ENCODE measurements at places on chromosomes 5 and 9.

DNA sequence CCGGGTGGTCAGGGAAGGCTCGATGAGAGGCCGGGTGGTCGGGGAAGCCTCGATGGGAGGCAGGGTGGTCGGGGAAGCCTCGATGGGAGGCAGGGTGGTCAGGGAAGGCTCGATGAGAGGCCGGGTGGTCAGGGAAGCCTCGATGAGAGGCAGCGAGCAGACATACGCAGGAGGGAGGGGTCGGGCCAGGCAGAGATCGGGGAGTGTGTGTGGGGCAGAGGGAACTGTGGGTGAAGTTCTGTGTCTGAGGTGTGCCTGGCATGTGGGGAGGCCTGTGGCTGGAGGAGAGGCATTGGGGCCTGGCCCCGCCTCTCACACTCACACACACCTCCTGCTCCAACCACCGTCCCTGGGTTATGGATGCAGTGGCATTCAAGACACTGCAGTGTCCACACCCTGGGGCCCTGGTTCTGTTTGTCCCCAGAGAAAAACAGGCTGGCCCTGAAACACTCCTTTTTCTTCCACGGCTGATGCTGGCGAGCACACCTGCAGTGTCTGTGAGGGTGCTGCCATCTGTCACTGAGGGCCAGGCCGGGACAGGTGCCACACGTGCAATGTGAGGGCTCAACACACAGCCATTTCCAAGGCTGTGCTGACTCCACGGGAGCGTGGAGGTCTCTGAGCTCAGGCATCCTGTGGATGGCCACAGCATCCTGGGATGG lies 6.5 kb upstream of the PLEKHG4B start:
- no peak for DNase-seq

DNA sequence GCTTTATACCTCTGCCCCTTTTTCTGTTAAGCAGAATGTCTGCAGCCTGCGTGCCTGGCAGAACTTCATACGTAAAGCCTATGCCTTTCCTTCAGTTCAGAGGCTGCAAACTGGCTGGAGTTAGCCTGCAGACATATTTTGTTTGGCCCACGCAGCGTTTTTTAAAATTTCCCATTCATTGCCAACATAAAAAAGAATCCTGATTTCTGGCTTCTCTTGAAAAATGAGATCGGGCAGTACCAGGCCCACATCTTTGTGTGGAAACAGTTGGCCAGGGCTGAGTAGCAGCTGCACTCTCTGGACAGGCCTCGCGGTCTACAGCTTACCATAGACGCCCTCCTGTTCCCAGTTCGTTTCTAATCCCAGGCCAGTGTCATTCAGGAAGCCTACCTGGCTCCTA lies 104.4 kb downstream of the SMARCA2 start:
- DNase-seq, result no peak

GRCh38 chr5:59562756-59563389 lies 330.7 kb downstream of the PDE4D start:
- DNase-seq, result peak; percentile 3

DNA sequence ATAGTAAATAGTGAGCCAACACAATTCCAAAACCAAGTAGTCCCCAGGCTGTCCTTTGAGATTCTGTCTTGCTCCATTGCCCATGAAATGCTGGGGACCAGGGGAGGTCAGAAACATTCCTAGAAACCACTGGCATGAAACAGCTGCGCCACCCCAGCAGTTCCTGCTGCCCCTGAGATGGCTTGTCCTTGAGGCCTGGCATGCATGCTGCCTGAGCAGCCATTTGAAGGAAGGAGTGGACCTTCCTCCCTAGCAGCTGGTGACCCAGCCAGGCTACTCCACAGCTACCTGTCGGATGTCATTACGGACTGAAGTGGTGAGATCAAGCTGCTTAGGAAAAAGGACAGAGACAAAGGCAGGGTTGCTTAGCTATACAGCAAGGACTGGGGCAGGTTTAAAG lies 260.6 kb downstream of the DENND1A start:
- no peak for DNase-seq

DNA sequence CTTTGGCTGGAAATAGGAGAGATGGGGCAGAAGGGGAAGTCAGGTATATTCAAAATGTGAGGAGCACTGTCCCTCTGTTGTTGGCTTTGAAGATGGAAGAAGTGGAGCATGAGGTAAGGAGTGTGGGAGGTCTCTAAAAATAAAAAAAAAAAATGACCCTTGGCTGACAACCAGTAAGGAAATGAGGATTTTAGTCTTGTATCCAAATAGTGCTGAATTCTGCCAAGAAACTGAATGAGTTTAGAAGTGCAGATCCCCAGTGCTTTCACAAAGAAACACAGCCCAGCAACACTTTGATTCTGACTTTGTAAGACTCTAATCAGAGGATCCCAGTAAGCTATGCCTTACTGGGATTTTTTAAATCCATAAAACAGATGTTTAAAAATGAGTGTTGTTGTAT lies 367.9 kb downstream of the CYLC2 start:
- no peak for DNase-seq

GRCh38 chr5:42611437-42611836 lies 145.2 kb upstream of the CCDC152 start:
- DNase-seq, result no peak

- no peak for DNase-seq
Measured at GRCh38 chr5:138033907-138034306, 1.0 kb upstream of the FAM13B start.

- no peak for DNase-seq
Measured at GRCh38 chr9:116716438-116716837, 29.3 kb downstream of the TRIM32 start.

DNA sequence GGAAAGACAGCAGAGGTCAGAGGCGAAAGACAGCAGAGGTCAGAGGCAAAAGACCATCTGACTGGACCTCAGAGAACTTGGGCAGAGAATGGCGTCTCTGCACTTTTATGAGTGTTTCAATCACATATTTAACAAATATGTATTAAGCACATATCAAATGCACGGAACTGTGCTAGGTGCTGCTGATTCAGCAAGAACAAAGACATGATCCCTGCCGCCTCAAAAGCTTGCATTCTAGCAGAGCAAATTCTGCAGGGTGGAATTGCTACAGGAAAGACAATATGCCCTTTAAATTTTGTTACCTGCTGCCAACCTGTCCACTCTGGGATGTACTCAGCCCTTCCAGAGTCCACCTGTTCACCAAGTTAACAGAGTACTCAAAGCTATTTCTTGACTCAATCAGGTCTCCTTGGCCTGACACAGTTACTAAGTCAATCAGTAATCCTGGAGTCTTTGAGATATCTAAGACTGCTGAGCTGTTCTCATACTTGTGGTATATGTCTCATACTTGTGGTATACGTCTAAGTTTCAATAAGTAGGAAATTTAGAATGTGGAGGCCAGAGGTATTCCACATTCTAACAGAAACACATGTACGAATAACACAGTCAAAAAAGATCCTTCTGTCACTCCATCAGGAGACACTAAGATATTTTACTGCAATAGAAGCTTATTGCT lies 131.8 kb downstream of the GNAQ start:
- DNase-seq, result no peak

DNA sequence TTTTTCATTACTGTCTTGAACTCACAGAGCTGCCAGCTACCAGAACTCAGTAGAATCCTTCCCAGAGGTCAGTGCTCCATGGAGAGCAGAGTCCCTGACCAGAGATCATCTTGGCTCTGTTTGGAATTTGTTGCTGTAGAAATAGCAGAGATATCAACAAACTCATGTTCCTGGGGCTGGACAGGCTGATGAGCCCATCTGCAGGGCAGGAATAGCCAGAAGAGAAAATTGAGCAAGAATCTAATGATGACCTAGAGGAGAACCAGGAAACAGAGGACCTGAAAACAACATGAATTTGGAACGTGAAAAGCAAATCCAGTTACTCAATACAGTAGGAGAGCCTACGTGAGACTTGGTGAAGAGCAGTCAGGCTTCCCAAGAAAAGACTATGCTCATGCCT lies 437.8 kb downstream of the PLK2 start:
- no peak for DNase-seq

DNA sequence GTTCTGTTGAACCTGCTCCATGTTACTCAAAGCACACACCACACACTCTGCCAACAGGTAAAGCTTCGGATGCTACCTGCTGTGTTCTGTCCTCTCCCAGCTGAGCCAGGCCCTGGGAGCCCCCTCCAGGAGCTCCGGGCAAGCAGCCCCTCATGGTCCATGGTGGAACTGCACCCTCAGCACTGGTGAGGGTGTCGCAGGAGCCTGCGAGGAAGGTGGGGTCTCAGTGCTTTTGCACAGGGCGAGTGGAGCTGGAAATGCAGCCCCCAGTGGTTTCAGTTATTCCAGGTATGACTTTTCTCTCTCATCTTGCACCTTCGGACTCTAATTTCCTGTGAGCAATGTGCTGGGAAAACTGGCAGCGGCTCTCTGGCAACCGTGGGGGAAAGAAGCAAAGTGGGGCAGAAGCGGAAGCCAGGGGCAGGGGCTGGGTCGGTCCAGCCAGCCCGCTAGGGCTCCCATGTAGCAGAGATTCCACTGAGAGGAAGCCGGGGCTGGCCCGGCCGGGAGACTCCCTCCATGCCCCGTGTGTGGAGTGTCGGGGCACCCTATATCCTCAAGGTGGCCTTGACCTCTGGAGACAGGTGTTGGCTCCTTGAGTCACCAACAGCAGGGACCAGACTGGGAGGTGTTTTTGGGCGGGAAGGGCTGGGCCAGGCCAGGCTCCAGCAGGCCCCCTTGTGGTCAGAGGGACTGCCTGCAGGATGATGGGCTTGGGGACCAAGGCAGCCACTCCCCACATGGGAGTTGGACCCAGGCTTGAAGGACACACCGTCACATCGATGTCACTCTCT lies 75.6 kb upstream of the PRSS3 start:
- DNase-seq, result peak; percentile 12

- no peak for DNase-seq
Measured at GRCh38 chr5:111296570-111296969, 72.4 kb downstream of the CAMK4 start.

DNA sequence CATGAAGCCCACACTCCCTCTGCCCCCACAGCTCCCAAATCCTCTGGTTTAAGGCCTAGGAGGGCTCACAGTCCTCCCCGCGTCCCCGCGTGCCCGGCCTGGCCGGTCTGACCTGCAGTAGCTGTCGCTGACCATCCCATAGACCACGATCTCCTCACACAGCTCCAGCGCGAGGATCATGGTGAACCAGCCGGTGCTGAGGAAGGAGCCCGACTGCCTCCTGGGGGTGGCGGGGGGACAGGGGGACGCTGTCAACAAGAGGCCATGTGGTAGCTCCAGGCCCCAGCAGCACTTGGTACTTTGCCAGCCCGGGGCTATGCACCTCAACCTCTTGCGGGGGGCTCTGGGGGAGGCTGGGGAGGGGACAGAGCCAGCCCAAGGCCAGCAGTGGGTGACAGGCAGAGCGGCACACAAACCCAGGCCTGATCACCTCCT lies 7.0 kb downstream of the ST6GALNAC4 start:
- DNase-seq, result no peak

GRCh38 chr9:1233568-1233967 lies 183.4 kb downstream of the DMRT2 start:
- no peak for DNase-seq

- no peak for DNase-seq
Measured at GRCh38 chr9:106930477-106930876, 67.5 kb downstream of the ZNF462 start.

DNA sequence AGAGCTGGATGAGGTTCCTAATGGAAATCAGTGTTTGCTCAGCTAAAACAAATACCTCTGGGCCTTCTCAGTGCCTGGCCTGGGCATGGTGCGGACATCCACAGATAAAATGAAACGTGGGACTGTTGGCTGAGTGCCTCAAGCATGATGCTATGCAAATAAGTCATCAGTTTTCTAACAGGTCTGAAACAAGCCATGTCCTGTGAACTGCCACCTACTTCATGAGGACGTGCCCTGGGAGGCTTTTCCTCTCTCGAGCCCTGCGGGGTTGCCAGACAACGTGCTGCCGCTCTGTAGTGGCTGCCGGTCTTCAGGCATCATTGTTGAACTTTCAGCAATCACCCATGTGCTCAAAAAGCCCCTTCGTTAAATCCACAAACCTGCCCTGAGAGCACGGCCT lies 240.4 kb upstream of the IRX2 start:
- no peak for DNase-seq

DNA sequence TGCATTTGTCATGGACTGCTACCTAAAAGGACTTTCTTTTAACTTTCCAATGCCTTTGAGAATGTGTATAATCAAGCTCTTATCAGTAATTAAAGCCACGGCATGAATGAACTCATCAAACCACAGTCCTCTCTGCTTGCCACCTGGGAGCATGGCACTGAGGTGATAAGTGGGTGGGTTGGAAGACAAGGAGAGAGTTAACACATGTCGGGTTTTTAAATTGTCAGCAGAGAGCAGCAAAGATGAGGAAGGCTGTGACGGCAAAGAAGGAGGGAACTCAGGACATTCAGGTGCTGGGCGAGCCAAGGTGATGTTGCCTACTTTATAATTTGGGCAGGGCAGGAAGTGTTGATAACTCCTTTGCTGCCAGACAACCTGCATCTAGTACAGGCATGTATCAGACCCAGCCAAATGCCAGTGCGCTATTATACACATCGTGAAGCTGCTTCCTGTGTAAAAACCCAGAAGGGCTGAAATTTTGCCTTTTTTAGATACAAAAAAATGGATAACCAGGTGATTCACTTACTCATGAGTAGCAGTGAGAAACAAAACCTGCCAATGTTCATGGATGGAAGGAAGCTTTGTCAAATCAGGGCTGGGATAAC lies 269.1 kb downstream of the KIF4B start:
- DNase-seq, result no peak

GRCh38 chr5:10793785-10794184 lies 32.8 kb upstream of the DAP start:
- no peak for DNase-seq

DNA sequence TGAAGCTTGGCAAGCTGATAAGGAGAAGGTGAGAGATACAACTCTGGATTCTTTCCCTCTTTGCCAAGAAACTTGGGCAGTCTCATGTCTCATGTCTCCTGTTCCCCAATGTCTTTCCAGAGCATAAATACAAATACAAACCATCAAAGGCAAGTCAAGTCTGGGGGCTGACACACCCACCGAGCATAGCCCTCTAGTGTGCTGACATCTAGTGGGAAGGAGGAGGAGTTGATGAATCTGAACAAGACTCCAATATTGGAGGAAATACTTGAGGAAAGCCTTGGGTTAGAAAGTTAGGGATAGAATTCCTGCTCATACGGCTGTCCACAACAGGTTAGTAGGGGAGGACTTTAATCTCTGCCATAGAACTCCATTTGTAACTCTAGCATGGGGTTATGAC lies 8.6 kb downstream of the MLANA start:
- DNase-seq, result no peak

DNA sequence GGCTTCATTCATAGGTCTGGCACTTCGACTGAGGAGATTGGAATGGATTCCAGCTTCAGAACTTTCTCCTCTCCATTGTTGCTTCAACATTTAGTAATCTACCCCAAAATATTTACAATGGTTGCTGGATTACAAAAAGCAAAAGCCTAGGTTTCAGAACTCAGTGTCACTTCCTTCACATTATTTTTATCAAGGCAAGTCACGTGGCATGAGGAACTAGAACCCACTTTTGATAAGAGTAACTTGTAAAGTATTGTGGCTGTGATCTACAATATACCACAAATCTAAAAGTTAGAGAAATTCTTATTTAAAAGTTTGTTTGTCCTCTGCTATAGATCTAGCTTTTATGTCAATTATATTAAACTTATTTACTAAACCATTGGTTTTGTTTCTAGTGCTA lies 39.7 kb upstream of the ANKDD1B start:
- no peak for DNase-seq

GRCh38 chr9:133981958-133982681 lies 10.0 kb downstream of the VAV2 start:
- DNase-seq, result no peak

All from stimulated activated CD8-positive, alpha-beta memory T cell treated with anti-CD3 and anti-CD28 coated beads, Interleukin-7, amount 100 ng/mL, for 1 hour (primary cell).